ENCODE measurements at places on chromosomes 6 and 20.

- no peak for DNase-seq
Observed at GRCh38 chr6:117338567-117338966, 73.2 kb downstream of the VGLL2 start.

DNA sequence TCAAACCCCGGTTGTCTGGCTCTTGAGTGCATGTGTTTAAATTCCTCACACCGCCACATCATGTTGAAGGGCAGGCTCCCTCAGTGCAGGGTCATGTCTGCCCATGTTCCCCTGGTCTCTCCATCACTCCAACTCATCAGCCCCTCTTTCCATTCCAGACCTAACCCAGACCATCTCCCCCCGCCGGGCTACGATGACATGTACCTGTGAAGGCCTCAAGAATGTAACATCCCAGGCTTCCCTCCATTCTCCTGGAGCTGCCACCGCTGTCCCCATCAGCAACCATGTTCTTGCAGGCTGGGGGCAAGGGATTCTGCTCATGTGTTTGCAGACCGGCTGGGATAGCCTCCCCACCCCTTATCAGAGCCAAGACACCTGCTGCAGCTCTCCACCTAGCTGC lies 19.9 kb downstream of the TMEM74B start:
- DNase-seq: no peak

DNA sequence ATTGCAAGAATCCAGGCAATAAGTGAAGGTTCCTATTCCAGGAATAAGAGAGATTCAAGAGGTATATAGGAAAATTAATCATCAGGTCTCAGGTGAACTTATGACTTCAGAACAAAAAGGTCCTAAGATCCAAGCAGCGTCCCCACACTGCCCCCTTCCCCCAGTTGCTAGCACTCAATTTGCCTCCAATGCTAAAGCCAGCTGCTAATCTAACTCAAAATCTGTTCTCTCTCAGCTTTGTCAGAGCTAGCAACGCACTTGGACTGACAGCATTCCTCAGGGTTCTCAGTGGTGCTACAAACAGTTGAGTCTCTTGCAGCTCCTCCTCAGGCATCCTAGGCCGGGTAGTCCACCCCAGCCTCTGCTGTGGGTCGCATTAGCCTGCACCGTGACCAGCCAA lies 148.3 kb downstream of the RFX6 start:
- no peak for DNase-seq

- no peak for DNase-seq
Observed at GRCh38 chr6:137982418-137983189, 115.5 kb downstream of the TNFAIP3 start.

DNA sequence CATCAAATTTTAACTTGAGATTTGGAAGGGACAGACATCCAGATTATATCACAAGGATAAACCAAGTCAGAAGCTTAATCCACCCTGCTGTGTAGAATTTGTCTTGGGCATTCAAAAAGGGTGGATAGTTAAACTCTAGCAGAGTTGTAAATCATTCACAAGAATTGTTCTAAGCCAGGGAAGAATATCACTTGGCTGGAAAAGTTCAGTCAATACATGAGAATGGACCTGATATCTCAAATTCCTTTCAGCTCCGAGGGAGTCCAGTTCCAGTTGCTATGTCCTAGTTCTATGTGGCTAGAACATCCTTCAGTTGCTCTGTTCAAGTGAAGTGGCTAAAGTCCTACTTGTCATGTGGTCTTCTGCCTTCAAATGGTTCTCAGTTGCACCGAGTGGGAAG lies 351.8 kb upstream of the JARID2 start:
- DNase-seq: no peak

Data from non-pigmented ciliary epithelial cell (primary cell).